ENCODE measurements at places on chromosomes 7 and 10.

DNA sequence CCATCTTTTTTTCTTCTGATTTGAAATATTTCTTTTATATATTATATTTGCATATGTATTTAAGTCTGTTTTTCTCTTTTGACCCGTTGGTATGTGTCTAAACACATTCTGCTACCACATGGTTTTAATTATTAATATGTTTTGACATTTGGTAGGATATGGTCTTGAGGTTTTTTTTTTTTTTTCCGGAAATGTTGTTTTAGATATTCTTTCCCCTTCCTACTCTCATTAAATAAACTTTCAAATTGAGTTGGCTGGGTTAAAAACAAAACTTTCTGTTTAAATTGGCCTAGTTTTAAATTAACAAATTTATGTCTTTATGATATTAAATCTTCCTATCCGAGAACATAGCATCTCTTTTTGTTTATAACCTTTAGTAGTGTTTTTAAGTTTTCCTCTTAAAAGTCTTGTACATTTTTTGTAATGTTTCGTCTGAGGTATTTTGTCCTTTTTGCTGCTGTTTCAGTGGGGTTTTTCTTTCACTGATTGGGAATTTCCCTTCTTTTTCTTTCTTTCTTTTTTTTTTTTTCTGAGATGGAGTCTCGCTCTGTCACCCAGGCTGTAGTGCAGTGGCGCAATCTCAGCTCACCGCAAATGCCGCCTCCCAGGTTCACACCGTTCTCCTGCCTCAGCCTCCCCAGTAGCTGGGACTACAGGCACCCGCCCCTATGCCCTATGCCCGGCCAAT lies 25.4 kb downstream of the STAM start:
- DNase-seq = peak; percentile 54

GRCh38 chr7:98368716-98369115 lies 32.2 kb downstream of the BAIAP2L1 start:
- DNase-seq = no peak

DNA sequence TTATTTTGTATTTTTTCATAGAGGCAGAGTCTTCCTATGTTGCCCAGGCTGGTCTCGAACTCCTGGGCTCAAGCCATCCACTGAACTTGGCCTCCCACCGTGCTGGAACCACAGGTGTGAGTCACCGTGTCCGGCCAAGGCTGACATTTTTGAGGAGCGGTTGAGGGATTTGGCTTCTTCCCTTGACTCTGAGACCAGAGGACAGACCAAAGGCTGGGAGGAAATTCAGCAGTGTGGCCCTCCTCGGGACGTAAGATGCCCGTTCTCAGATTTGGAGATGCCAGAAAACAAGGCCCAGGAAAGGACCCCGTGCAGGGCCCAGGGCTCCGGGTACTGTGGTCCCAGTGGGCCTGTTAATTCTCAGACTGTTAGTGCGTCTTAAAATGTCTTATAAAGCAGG lies 146.2 kb downstream of the WDR37 start:
- DNase-seq = no peak

DNA sequence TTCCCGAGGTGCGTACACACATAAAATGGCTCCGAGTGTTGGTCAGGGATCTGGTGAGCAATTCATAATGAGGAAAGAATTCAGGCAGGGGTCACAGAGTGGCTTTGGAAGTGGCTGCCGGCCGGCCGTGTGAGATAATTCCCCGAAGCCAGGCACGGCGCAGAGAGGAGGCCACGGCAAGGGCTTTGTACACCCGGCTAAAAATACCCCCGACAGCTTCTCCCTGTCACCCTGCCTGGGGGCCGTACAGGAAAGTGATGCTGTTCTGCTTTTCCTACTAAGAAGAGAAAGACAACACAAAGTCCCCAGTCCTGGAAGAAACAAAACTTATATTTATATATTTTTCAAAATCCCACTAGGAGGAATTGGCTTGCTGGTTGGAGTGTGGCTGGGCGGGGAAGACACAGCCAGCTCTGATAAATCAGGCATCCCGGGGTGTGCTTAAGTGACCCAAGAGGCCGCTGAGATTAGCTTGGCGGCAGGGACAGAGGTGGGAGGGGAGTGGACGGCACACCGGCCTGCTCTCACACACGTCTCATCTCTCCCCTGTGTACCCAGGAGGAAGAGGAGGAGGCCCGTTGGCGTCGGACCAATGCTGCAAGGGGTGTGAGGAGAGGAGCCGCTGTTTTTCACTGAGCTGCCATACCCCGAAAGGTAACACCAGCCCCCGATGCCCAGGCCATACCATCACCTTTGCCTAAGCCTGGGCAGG lies 70.5 kb downstream of the ZMIZ1 start:
- no peak for DNase-seq

- DNase-seq = no peak
Observed at GRCh38 chr10:58661336-58661735, 148.7 kb downstream of the BICC1 start.

DNA sequence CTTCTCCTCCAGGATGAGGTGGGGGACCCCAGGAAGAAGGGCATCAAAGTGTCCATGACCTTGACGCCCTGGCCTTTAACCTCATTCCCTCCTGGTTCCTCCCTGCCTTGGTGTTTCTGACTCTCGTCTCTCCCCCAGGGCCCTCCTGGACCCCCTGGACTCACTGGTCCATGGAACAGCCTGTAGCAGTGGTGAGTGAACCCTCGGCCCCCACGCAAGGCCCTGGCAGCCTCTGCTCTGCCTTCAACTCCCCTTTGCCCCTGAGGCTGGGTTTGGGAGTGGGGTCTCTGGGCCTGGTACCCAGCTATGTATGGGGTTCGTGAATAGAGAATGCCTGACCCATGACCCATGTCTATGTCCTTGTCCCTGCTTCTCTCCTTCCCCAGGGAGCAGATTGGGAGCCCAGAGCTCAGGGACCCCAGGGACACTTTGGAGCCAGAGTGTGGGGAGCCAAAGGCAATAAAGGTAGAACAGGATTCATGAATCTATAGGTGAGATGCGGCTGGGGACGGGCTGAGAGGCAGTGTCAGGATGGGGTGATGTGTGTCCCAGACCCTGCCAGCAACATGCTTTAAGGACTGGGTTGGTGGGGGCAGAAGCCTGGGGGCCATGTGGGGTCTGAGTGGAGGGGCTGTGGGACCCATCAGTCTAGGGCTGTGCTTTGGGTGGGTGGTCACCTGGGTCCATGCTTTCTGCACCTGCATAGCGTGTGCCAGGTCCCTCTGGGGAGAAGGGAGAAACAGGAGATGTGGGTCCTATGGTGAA lies 18.4 kb upstream of the VOPP1 start:
- no peak for DNase-seq

DNA sequence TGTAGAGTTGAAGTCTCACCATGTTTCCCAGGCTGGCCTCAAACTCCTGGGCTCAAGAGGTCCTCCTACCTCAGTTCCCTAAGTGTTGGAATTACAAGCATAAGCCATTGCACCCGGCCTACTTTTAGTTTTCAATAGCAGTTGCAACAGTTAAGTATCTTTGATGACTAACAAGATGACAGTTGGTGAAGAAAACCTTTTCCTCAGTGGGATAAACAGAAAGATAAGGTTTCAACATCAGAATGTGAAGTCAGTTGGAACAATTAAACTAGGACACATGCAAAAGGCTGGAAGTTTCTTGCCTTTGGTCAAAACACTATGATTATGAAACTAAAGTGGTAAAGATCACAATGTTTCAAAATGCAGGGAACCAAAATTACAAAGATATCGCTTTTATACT lies 169.2 kb downstream of the ZNF438 start:
- no peak for DNase-seq

DNA sequence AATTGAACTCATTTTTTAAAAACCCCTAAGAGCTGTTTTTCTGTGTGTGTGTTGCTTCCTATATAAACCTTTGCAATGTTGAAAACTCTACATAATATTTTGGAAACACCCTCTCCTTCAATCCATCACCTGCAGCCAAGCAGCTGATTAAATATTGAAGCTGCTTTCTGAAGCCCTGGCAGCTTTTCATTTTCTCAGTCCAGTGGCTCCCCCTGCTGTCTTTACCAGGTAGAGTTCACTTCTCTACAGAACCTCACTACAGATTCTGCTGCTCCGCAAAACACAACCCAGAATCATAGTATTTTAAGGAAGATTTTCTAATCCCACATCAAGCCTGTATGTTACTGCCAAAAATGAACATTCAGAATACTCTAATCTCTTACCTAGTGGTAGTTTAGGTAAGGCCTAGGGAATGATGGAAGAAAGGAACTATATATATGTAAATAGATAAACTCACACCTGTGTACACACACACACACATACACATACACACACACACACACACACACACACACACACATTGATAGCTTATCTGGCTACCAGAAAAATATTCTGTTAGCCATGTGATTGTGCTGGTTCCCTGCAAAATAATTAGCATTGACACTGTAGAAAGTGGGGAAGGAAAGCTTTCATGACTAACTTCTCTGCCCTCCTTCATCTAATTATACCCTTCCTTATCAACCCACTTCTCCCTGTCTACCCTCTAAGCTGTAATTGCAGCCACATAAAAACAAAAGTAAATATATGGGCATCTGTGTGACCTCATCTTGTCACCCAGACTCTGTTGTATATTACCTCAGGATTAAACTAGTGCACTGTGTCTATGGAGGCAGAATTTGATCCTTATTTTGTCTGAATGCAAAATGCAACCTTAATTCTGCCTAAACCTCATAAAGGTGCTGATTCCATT lies 229.5 kb upstream of the FZD1 start:
- no peak for DNase-seq

DNA sequence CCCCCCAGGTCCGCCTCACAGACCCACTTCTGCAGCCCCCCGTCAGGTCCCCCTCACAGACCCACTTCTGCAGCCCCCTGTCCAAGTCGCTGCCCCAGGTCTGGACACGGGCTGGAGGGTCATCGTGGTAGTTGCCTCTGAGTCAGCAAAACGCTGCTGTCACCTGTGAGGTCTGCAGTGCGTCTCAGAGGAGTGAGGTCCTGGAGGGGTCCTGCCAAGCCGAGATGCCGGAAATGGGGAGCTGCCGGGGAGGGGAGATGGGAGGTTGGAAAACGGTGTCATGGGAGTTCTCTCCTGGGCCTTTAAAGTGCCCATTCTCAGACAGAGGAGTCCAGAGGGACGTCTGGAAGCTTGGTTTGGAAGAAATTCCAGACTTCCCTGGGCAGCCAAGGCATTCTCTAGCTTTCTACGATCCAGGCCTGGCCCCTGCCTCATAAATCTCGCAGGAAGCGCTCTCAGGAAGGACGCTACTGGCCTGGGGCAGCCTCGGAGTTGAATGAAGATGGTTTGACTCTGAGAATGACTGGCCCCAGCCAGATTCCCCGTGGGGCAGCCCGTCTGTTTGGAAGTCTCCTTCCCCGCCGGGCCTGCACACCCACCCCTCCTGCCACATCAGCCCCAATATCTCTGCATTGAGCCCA lies 38.7 kb downstream of the CALML3 start:
- no peak for DNase-seq

DNA sequence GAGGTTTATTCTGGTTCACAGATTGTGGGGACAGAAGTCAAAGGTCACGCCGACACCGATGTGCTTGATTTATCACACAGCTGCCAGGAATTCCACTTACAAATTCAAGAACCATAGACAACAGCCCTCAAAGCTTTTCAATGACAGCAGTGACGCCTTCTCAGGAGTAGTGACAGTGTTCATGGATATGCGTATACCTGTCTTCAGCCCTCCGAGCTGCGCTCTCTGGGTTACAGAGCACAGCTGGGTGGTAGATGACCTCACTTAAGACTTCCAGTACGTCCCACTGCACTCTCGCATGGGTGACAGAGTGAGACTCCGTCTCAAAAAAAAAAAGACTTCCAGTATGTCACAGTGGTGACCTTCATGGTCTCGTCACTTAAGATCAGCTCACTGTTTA lies 108.5 kb downstream of the TCERG1L start:
- DNase-seq = no peak

DNA sequence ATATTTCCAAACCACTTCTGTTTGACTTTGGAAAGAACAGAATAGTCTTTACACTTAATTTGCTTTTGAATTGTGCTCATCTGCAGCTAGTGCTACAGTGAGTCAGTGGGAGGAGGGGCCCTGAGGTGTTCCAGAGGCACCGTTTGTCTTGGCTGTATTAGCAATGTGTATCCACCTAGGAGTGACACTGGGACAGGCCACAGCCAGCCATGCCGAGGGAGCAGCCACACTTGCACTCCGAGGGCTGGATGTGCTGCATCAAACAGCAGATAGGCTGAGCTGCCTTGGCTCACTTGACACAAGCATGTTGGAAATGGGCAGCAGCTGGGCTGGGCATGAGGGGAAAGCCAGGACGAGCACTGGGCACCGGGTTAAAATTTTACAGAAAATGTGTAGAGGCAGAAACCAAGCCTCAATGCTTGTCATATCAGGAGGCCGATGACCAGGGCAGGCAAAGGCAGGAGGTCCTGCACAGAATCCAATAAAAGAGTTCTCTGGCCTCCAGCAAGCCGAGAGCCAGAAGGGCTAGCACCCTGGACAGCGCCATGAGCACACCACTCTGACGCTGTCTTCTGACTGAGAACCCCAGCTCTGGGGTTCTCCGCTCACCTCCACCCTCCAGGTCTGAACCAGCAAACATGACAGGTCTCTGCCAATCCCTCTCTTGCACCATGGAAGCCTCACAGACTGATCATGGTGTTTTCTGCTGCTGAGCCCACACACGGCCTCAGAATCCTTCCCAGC lies 163.3 kb downstream of the GRID1 start:
- no peak for DNase-seq

DNA sequence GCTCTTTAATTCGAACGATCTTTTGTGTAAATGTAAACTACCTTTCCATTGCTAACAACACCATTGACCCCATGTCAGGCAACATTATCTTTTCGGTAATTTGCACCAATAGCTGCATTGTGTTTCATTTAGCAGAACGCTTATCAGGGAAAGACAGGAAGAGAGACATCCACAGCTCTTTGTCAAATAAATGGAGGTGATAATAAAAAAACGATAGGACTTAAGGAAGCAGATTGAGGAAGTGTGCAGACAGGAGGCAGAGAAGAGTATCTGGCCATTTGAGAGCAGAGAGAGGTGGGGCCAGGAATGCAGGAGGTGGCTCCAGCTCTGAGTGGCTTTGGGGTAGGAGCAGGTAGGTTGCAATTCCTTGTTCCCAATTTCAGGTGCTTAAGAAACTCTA lies 37.5 kb upstream of the ADARB2 start:
- no peak for DNase-seq

DNA sequence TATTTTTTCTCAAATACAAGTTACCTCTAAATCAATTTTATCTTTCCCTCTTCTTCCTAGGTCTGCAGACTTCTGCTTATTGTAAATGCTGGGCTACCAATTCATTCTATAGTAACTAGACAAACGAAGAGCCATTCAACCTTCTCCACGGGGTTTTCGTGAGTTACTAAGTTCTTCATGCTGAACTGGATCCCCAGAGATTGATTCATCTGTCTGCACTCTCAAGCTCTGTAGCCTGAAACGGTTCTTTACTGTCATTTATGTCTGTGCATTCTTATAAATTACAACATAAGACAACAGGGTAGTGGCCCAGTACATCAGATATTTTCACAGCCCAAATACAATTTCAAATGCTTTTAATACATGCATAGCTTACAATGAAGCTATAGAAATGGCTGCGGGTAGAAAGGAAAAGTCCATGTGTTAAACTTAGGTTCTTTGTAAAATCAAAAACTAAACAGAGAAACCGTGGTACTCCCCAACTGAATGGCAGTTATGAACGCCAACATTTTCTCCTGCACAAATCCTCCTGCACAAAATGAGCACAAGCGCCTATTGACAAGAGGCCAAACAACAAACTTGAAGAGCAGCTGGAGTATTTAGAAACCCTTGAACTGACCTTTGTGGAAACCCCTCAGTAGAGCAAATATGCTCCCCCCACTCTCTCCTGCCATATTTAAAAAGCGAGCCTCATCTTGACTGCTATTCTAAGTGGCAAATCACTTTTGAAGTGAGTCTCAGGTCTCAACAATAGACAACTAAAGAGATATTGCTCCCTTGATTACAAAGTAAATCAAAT lies 20.7 kb downstream of the LAMB1 start:
- no peak for DNase-seq
